ENCODE measurements at places on chromosomes 3 and 15. TPM values are rescaled to one million over a fixed set of nuclear protein-coding genes. Genes with fewer than 3 reads are reported as not detected.

Gene GPR149
- not detected for total RNA-seq

Gene ILDR1
- not detected for total RNA-seq

Gene RETNLB
- total RNA-seq = not detected

Gene ATP8B4
- total RNA-seq = 19.1 TPM

Gene CASR
- total RNA-seq = not detected

Gene DYNC1LI1
- total RNA-seq = 39.3 TPM
